ENCODE measurements at places on chromosomes 13 and 19.
A peak's percentile ranks its signal among the peaks of the same experiment; 100 is the strongest.

DNA sequence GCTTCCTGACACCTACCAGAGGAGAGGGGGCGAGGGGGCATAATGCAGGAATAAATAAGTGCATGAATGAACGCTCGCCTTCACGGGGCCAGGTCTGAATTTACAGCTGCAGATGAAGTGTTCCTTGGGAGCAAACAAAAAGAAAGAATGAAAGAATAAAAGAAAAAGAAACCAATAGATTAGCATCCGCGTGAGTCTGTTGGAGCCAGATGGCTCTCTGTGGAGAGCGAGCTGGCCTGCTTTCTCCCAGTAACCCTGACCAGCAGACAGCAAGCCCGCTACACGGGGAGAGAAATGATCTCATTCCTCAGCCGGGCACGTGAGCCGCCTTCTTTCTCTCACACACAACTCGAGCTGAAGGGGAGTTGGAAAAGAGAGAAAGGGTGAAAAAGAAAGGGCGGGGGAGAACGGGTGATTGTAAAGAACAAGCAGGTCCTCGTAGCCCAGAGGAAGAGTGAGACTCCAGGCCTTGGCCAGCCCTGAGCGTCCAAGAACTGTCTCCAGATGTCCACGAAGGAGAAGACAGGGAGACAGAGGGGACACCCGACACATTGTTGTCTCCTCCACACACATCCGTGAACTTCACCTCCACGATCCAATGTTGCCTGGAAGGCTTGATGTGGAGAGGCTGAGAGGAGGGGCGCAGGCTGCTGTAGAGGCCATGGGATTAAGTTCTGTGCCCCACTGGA is 81.4 kb downstream of the RNASEH2B start:
- no peak for DNase-seq

DNA sequence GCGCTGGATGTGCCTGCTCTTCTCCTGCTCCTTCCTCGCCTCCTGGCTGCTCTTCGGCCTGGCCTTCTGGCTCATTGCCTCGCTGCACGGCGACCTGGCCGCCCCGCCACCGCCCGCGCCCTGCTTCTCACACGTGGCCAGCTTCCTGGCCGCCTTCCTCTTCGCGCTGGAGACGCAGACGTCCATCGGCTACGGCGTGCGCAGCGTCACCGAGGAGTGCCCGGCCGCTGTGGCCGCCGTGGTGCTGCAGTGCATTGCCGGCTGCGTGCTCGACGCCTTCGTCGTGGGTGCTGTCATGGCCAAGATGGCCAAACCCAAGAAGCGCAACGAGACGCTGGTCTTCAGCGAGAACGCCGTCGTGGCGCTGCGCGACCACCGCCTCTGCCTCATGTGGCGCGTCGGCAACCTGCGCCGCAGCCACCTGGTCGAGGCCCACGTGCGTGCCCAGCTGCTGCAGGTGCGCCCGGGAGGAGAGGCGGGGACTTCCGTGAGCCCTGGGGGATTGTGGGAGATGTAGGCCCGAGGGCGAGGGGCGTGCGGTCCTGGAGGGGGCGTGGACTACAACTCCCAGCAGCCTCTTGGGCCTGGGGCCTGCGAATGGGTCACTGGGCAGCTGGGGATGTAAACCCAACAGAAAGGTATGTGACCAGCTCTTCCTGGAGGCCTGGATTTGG is 6.7 kb downstream of the KCNJ14 start:
- DNase-seq, result no peak

- peak; percentile 82 for DNase-seq
Observed at GRCh38 chr19:4889034-4889815, 13.5 kb downstream of the ARRDC5 start.

DNA sequence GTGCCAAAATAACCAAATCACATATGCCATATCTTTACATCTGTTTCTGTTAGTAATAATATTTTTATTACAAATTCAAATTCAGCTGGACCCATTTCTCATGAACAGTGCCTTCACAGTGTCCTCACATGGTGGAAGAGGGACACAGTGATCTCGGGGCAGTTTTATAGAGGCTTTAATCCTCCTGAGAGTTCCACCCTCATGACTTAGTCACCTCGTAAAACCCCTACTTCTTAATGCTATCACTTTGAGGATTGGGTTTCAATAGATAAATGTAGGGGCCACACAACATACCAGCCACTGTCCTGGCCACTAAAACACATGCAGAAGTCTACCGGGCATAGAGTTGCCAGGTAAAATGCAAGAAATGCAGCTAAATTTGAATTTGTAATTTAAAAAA is 201.5 kb downstream of the MYO16 start:
- no peak for DNase-seq

DNA sequence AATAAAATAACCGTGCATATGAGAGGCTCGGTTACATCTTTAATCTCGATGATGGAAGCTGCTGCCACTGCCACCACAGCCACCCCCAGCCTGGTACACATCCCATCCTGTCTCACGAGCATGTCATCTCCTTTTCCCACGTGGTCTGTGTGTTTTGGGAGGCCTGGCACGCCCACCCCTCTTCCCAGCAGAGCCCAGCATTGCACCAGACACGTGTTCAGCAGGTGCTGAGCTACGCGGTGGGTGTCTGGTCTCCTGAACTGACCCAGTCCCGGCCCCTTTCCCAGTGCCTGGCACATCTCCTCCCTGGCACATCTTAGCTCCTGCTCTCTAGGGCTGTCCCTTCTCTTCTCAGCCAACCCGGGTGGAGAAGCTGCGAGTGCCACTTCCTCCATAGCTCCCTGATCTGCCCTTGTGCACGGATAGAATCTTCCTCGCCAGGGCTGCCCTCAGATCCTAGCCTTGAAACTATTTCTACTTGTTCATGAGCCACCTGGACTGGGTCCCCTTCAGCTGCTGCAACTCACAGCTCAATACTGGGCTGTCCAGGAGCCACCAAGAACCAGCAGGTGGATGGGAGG is 36.8 kb upstream of the ZNF536 start:
- DNase-seq, result no peak

GRCh38 chr19:41353466-41354342 is at the start of gene TGFB1:
TGFB1 (minus strand) TSS chr19:41353922; CDS start chr19:41353044, 878 bp downstream.
- no peak for DNase-seq

DNA sequence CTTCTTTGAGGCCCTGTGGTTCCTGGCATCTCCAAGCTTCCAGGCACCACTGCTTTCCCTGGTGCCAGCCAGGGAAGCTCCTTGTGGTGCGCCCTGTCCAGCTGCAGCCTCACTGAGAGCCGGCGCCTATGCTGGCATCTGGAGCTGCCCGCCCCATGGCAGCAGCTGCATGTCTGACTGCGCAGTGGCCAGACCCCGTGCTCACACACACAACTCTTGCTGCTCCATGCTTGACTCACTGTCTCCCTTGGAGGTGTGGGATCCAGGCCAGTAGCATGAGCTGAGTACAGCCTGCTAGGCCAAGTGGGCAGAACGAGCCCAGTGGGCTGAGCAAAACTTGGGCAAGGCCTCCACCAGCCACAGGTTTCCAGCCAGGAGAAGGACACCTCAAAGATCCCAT is 11.5 kb upstream of the SUPT20H start:
- no peak for DNase-seq

All from HS-5 (cell line).